T-helper 17 cell (primary cell): ENCODE measurements at places on chromosomes 1 and 21. TPM values are rescaled to one million over a fixed set of nuclear protein-coding genes. Genes with fewer than 3 reads are reported as not detected.

The TTC34 gene
- 1.1 TPM for total RNA-seq

The TAF12 gene
- 15.8 TPM for total RNA-seq

The HHAT gene
- total RNA-seq, result 7.5 TPM

The OR2L13 gene
- not detected for total RNA-seq

The LEPROT gene
- 30.2 TPM for total RNA-seq

The ZMYND12 gene
- total RNA-seq, result 0.68 TPM

The HMGCS2 gene
- total RNA-seq, result not detected

The NUF2 gene
- total RNA-seq, result 0.75 TPM

The CHI3L2 gene
- 8.1 TPM for total RNA-seq

The CLCN6 gene
- total RNA-seq, result 13.8 TPM

The ZBTB8A gene
- not detected for total RNA-seq

The ANKRD45 gene
- total RNA-seq, result not detected

The MYBPHL gene
- not detected for total RNA-seq

The KCNJ9 gene
- total RNA-seq, result not detected

The HUNK gene
- 0.81 TPM for total RNA-seq

The SLC25A34 gene
- total RNA-seq, result 1.5 TPM

The CRTC2 gene
- 133 TPM for total RNA-seq

The AADACL3 gene
- total RNA-seq, result not detected

The PLA2G2C gene
- not detected for total RNA-seq

The ARTN gene
- total RNA-seq, result 0.65 TPM

The FLG2 gene
- not detected for total RNA-seq

The ECM1 gene
- total RNA-seq, result 0.25 TPM

The OR14K1 gene
- total RNA-seq, result not detected

The SHISAL2A gene
- 41.9 TPM for total RNA-seq

The COL24A1 gene
- total RNA-seq, result 3.3 TPM

The TMPRSS15 gene
- not detected for total RNA-seq

The HENMT1 gene
- 9.2 TPM for total RNA-seq

The DYNLT5 gene
- total RNA-seq, result not detected

The SF3B4 gene
- 53.2 TPM for total RNA-seq

The BACE2 gene
- total RNA-seq, result 0.37 TPM

The SLFNL1 gene
- 0.18 TPM for total RNA-seq

The RNU1-4 gene
- total RNA-seq, result 3,182 TPM

The AGMAT gene
- 5.7 TPM for total RNA-seq

The SNIP1 gene
- 51.1 TPM for total RNA-seq

The PTAFR gene
- total RNA-seq, result 2.9 TPM

The SV2A gene
- 4.6 TPM for total RNA-seq

The PADI1 gene
- not detected for total RNA-seq

The SLC44A5 gene
- total RNA-seq, result 1.1 TPM

The F5 gene
- total RNA-seq, result 33.0 TPM

The KCNE2 gene
- total RNA-seq, result not detected

The HSD3B1 gene
- not detected for total RNA-seq

The URB1 gene
- total RNA-seq, result 11.2 TPM

The MFAP2 gene
- total RNA-seq, result not detected

The MYOM3 gene
- not detected for total RNA-seq

The PTGFR gene
- not detected for total RNA-seq
